ENCODE measurements at places on chromosomes 2 and 18.

DNA sequence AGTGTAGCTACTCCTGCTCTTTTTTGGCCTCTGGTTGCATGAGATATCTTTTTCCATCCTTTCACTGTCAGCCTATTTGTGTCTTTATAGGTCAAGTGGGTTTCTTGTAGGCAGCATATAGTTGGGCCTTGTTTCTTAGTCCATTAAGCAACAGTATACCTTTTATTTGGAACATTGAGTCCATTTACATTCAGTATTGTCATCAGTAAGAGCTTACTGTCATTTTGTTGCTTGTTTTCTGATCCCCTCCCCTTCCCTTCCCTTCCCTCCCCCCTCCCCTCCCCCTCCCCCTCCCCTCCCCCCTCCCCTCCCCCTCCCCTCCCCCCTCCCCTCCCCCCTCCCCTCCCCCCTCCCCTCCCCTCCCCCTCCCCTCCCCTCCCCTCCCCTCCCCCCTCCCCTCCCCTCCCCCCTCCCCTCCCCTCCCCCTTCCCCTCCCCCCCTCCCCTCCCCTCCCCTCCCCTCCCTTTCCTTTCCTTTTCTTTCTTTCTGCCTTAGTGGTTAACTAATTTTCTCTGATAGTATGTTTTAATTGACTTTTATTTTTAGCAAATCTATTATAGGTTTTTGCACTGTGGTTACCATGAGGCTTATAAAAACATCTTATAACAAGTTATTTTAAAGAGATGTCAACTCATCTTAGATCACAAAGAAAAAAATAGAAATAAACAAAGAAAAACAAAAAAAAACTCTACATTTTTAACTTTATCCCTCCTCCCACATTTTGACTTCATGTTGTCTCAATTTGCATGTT lies 13.2 kb upstream of the DCDC2C start:
- DNase-seq, result no peak

DNA sequence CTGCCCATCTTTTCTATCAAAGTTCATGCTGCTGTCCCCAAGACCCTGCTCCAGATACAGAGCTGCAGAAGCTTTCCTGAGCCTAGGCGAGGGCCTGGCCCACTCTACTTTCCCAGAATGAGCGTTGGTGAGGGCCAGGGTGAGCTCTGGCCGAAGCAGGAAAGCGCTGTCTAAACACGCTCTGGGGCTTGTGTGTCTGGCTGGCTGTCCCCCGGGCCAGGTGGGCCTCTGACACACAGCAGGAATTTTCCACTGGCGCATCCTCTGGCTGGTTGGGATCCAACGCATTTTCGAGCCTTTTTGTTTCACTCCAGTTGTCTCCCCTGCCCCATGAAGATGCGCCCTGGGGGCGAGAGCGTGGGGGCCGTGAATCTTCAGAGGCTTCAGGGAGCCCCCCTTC lies 17.8 kb upstream of the KCNK3 start:
- no peak for DNase-seq

DNA sequence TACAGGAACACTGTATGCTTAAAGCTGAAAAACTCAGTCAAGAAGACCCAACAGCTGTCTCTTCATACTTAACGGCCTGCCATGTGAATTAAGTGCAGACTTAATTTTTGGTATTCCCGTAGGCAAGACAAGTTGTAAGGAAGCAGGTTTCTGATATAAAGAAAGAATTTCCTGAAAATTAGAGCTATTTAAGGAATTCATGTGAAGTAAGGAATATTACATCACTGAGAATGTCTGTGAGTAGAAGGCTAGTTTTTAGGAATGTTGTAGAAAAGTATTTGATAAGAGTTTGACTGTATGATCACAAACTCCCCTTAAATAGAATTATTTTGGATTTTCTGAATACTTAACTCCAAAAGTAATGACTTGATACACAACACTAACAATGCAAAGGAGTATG lies 51.0 kb downstream of the WDR33 start:
- DNase-seq, result no peak

GRCh38 chr18:6737833-6738232 lies 8.3 kb downstream of the ARHGAP28 start:
- DNase-seq, result no peak

GRCh38 chr18:53906681-53907080 lies 317.8 kb downstream of the MBD2 start:
- no peak for DNase-seq

GRCh38 chr2:173754165-173754564 lies 211.0 kb downstream of the SP3 start:
- no peak for DNase-seq

DNA sequence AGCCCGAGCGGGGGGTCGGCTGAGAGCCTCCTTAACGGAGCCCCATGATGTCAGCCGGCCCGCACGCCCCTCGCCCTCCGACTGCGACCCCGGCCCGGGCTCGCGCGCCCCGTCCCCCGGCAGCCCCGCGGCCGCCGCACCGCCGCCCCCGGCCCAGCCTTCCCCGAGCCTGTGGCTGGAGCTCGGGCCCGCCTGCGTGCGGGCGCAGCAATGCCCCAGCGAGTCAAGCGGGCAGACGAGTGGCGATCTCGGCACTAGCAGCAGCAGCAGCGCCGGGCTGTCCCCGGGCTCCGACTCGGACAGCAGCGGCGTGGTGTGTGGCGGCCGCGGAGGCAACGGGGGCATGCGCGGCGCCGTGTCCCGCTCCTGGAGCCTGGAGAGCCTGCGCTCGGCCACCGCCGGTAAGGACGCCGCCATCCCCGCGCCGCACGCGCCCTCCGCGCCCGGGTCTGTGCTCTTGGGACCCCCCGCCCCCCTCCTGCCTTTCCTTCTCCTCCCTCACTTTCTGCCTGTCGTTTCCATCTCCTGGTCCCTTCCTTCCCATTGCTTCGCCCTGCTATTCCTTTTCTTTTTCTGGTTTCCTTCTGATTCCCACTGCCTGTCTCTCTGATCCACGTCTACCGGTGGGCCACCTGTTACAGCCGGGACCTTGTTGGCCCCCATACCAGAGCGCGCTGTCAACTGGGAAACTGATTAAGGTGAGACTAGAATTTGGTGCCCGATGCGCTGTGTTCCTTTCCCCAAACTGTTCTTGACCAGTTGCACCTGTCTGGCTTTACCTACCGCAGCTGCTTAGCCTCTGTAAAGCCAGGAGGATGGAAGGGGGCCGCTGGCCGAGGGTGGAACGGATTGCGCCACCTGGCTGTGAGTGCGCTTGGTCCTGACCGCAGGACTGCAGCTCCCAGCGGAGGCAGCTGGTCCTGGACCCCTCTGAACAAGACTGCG lies 127.4 kb downstream of the ARHGEF4 start:
- DNase-seq, result no peak

- DNase-seq, result peak; percentile 99
Observed at GRCh38 chr2:10278029-10278762, 24.5 kb upstream of the HPCAL1 start.

DNA sequence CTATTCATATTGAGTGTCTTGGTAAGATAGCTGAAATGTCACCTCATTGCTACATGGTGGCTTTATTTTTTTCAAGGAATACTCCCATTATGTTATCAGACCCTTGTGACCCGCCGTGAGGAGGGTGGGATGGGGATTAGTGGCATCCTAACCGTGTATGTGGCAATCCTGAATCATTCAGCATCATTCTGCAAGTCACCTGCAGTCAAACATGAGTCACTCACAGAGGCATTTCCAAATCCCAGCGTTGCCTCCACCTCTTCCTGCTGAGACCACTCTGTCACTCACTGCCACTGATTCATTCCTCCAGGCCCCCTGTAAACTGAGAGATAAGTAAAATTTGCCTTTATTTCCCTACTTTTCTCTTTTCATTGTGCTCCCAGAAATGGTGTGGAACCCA lies 307.4 kb upstream of the KLHL29 start:
- DNase-seq, result peak; percentile 11

GRCh38 chr2:161232571-161232970 lies 72.3 kb downstream of the TANK start:
- DNase-seq, result no peak

DNA sequence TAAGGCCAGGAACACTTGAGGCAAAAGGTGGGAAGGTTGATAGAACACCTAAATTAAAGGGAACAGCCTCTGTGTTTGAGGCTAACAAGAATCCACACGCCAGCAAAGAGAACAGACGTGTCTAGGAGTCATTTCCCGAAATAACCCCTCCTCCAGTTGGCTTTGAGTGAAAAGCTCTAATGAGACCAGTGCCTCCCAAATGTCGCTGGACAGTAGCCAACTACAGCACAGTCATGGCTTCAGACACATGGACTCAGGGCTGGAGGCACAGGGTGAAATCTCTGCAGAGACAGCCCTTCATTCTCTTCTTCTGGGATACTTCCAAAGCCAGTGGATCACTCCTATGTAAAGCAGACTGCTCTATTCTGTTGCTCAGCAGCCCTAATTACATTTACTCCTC lies 49.6 kb downstream of the SOWAHC start:
- DNase-seq, result no peak

DNA sequence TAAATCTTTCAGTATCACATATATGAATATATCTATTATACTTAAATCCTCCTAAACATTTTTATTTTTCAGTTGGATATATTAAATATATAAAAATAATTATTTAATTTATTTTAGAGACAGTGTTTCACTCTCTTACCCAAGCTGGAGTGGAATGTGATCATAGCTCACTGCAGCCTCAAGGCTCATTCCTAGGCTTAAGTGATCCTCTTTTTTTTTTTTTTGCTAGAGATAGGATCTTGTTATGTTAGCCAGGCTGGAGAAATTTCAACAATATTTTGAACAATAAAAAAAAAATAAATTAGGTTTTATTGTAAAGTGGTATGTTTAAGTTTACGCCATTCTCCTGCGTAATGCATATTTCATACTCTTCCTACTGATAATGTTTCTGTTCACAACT lies 4.2 kb downstream of the SPAST start:
- no peak for DNase-seq

- no peak for DNase-seq
Observed at GRCh38 chr2:232994446-232994845, 18.6 kb downstream of the NGEF start.

GRCh38 chr2:45169339-45170190 lies 160.3 kb upstream of the SIX2 start:
- DNase-seq, result peak; percentile 36

DNA sequence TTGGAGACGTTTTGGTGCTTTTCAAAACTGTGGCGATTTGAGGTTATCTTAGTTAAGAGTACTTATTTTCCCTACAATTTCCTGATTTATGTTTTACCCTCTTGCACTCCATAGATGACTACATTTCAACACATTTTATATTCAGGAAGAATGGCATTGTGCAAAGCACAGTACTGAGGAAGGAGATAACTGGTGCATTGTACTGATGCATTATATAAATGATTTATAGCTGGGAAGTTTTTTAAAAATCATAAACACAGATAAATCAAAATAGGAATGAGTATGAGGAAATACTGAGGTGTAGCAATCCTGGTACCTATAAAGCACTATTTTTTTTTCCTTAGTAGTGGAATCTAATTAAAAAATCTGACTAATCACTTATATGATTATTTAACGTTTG lies 5.6 kb downstream of the REL start:
- no peak for DNase-seq

GRCh38 chr2:65077898-65078297 lies 21.7 kb downstream of the CEP68 start:
- DNase-seq, result no peak

GRCh38 chr2:215360596-215360995 lies 48.7 kb downstream of the ATIC start:
- no peak for DNase-seq

- DNase-seq, result no peak
Observed at GRCh38 chr18:69969491-69969890, 21.8 kb upstream of the CD226 start.

- no peak for DNase-seq
Observed at GRCh38 chr18:62863579-62864001, 148.2 kb downstream of the PHLPP1 start.

DNA sequence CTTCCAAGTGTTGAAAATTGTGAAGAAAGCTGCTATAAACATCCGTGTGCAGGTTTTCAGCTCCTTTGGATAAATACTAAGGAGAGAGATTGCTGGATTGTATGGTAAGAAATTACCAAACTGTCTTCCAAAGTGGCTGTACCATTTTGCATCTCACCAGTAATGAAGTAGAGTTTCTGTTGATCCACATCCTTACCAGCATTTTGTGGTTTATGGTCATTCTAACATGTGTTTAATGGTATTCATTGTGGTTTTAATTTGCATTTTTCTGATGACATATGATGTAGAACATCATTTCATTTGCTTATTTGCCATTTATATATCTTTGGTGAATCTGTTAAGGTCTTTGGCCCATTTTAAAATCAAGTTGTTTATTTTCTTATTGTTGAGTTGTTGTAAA lies 260.7 kb downstream of the SPAG16 start:
- DNase-seq, result no peak

DNA sequence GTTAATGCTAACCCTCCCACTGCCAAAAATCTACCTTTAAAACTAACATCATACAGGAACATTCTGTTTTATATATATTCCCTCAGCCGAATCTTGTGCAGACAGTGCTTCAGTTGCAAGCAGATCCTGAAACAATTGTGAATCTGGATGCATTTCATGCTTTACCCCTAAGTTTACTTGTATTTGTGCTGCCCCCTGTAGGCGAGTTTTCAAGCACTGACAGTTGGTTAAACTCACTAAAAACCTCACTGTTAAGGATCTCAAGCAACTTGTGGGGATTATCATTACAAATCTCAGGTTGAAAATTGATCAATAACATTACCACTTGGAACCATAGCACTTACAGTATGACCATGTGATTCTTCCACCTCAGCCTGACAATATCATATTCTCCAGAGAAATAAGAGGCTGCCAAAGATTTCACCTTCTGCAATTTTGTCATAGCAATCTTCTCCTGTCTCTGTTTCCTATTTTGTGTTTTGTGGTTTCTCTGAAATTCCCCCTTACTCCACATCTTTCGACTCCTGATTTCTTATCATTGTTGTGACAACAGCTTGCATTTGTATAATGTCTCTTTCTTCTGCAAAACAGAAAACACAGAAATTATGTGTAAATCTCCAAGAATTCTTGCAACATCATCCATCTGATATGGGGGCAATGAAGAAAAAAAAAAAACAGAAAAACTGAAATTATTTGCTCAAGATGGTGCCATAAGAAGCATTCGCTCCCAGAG lies 354.6 kb upstream of the SETBP1 start:
- DNase-seq, result no peak

DNA sequence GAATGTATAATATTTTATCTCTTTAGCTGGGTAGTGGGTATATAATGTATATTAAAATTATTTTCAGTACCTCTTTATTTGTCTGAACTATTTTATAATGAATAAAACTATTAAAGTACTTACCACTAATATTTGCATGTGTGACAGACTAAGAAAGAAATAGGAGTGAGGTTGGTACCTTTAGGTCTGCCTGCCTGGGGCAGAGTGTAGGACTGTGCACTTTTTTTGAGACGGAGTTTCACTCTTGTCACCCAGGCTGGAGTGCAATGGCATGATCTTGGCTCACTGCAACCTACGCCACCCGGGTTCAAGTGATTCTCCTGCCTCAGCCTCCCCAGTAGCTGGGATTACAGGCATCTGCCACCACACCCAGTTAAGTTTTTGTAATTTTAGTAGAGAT lies 18.8 kb downstream of the NCOA1 start:
- no peak for DNase-seq

- no peak for DNase-seq
Observed at GRCh38 chr2:241947401-241947800, 77.9 kb downstream of the RTP5 start.

Data from SW480 (cell line).